ENCODE measurements at places on chromosomes 16 and 17.

DNA sequence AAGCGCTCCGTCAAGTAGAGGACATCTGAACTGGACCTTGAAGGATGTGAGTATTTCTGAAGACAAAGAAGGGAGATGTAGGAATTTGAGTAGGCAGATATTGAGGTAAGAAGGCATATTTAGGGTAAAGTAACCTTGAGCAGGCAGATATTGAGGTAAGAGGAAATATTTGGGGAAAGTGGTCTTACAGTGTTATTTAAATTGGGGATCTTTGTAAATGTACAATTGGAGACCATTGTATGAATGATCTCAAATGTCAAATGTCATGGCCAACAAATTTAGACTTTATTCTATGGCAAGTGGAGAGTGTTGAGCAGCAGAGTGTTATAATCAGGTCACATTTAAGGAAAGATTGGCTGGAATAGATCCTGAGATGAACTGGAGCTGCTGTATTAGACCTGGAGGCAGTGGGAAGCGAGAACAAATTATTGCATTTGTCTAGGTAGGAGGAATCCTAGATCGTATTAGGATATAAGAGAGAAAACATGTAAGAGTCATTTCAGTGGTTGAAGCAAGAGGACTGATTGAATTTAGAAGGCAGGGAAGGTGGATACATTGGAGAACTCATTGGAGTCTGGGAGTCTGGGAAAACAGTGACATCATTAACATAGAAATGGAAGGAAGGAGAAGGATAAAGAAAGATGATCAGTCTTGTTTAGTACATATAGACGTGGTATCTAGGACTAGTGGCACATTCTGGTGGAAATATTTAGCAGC lies 165.6 kb downstream of the MAP2K6 start:
- no peak for DNase-seq

GRCh38 chr16:50390914-50391716 lies 22.3 kb upstream of the BRD7 start:
- no peak for DNase-seq

GRCh38 chr16:6827267-6827666 lies 505.4 kb upstream of the RBFOX1 start:
- no peak for DNase-seq

- DNase-seq: no peak
These were observed 1.7 kb downstream of the MT2A start for GRCh38 chr16:56610017-56610608.

- DNase-seq: no peak
These were observed 45.1 kb downstream of the WDR45B start for GRCh38 chr17:82602986-82603710.

DNA sequence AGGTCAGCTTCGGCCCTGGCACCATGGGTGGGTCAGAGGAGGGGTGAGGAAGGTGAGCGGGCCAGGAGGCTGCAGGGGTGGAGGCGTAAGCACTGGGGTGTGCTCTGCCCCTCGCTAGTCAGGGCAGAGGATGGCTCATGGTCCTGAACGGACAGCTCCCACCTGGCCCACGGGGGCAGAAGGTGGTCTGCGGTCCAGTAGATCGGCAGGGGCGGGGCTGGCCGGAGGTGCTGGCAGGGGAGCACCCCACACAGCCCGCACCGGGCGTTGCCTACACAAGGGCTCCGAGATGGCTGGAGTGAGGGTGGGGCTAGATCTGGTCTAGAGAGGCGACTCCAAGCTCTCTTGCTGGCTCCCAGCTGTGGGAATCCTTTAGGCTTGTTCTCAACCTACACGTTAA lies 8.2 kb downstream of the NPTX1 start:
- DNase-seq: no peak

GRCh38 chr17:77801545-77802332 lies 156.8 kb upstream of the TNRC6C start:
- no peak for DNase-seq

- no peak for DNase-seq
These were observed 32.6 kb upstream of the ZFPM1 start for GRCh38 chr16:88420496-88420895.
